NCI-H524 (cell line): ENCODE measurements at places on chromosomes 1 and 21.
A peak's percentile ranks its signal among the peaks of the same experiment; 100 is the strongest.

GRCh38 chr1:175287849-175288248 lies 95.3 kb upstream of the KIAA0040 start:
- peak; percentile 51 for DNase-seq

GRCh38 chr1:8443558-8444194 lies 125.8 kb downstream of the SLC45A1 start:
- peak; percentile 4 for DNase-seq

GRCh38 chr1:21882721-21883415 lies 54.2 kb downstream of the HSPG2 start:
- no peak for DNase-seq

GRCh38 chr1:45348966-45349677 lies 8.9 kb upstream of the MUTYH start:
- DNase-seq = no peak

DNA sequence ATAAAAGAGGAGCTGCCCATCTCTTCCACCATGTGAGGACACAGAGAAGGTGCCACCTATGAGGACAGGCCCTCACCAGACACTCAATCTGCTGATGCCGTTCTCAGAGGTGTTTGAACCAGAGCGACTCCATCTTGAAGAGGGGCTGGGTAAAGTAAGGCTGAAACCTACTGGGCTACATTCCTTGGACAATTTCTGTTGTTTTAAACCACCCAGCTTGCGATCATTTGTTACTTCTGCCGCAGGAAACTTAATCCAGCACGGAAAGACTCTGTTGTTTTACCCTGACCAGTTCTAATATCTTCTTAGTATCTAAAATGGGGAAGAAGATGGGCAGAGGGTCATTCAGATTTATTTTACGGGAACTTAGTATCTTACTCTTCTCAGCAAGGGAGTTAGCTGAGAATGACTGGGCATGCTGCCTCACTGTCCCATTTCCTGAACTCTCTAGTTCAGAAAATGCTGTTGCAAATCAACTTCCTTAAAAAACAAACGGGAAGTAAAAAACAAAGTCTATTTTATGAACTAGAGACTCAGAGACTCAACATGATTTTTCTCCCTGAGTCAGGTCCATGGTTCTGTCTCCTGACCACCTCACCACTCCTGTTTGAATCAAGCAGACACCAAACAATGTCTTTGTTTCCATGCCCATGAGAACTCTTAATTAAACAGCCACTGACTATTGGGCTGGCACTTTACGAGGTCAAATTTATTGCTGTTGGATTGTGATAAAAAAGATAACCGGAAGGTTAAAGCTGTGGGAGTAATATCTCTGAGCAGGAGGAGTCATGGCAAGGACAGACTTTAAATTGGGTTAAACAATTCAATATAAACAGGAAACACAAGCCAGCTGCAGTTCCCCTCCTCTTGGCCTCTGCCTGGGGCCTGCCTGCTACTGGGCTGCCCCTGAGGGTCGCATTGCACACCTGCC lies 23.8 kb upstream of the IFNAR1 start:
- no peak for DNase-seq

GRCh38 chr1:241513378-241513777 lies 6.2 kb downstream of the FH start:
- DNase-seq = peak; percentile 59

DNA sequence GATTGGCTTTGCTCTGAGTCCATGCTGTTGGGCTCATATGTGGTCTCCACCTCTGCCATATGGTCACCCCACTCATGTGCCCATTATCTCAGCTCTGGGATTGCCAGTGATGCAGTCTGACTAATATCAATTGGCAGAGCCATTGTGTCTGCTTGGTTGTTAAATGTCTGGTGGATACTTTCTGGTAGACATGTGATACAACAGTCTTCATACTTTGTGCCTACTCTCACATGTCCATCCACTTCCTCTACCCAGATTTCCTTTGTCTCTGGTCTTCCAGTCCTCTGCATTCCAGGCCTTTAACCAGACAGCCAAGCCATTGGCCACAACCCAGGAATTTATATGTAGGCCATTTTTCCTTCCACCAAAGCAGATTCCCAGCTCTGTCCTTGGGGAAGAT lies 30.8 kb upstream of the DIPK1A start:
- DNase-seq = peak; percentile 59

GRCh38 chr1:244336232-244336899 lies 115.3 kb downstream of the ADSS2 start:
- no peak for DNase-seq

DNA sequence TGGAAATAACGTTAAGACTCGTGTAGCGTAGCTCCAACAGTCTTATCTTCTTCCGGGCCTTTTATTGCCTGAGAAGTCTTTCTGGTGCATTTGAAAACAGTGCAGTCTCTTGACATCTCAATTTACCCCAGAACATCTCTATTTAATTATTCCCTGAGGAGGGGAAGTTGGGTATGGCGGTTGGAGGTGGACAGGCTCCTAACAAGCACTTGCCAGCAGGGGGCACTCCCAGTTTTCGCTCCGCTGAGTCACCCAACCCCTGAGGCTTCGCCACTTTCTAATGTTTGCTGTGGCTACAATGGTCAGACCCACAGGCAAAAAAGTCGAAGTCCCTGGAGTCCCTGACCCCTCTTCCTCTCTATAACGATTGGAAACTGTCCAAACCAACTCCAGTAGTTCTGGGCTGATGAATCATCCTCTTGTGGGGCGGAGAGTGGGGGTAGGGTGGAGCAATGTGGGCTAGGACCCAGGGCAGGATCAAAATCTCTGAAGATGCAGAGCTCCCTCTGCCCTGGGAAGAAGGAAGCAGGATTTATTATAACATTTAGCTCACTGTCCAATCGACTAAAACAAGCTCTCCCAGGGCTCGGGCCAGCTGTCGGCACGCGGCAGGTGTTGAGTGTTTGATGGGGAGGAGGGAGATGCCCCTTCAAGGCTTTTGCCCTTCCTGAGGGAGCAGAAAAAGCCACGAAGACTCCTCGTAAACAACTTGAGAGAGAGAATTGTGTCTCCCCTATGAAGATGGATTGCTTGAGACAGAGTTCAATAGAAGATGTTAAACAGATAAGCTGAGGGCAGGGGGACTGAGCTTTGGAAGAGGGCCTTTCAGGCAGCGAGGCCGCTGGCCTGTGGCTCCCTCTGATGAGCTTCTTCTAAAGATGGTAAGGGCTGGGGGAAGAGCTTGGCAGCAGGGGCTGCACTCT lies 85.7 kb downstream of the BRINP2 start:
- DNase-seq = peak; percentile 54

- DNase-seq = no peak
Measured at GRCh38 chr1:23114424-23115079, 54.1 kb downstream of the LUZP1 start.

DNA sequence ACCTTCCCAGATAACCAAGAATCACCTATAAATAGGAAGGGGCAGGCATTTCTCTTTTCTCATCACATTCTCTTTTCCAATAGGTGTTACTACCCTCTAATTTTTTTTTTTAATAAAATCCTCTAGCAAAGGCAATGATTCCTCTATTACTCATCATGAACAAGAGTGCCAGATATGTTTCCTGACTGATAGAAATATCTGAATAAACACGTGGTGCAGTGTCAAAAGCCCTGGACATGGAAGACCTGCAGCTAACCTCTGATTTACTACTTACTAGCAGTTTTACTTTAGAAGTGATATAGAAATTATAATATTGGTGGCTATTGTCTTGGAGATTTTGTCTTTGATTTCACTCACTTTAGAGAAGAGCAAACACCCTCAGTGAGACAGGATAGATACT lies 194.6 kb upstream of the SAMSN1 start:
- no peak for DNase-seq

DNA sequence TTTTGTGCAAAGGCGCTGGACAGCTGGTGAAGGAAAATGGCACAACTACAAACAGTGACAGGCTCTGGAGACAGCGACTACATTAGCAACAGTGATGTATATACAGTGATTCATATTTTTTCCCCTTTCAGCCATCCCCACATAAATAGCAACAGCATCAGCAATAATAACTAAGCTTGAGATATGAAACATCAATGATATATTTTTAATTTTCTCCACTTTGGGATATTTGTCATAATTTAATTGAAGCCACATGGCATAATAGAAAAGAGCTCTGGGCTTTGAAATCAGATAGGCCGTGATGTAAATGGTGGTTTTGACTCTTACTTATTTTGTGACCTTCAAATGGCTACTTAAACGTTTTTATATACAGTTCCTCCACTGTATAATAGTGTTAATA lies 764.3 kb upstream of the PRMT6 start:
- no peak for DNase-seq

DNA sequence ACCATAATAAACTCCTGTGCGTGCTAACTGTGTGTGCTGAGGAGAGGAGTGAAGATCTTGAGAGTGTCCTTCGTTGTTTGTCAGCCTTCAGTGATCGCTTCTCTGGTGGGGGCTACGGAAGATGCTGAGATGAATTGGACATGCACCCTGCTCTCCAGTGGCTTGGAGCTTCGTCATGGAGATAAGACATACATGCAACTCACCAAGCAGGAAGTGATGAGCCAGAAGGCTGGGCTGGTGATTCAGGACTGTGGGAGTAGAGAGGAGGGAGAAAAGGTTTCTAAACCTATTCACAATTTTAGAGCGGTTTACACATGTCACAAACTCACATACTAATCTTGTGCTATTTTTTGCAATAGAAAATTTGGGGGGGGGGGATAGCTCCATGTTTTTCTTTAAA lies 128.9 kb upstream of the ADAR start:
- DNase-seq = no peak

DNA sequence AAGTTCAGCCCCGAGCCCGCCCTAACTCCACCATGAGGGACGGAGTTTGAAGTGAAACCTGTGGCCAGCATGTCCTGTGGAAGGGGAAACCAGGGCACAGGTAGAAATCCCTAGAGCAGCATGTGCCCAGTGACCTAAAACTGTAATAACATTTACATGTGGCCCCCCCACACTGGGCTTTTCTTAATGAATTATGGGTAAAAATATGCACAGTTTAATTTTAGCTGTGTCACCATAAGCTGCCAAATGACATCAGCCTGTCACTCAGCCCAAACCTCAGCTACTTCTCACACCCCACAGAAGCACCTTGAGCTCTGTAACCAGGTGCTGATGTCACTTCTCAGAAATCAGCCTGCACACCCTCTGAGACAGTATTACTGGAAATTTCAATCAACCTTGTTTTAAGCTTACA lies 50.0 kb upstream of the SLC19A1 start:
- DNase-seq = no peak

DNA sequence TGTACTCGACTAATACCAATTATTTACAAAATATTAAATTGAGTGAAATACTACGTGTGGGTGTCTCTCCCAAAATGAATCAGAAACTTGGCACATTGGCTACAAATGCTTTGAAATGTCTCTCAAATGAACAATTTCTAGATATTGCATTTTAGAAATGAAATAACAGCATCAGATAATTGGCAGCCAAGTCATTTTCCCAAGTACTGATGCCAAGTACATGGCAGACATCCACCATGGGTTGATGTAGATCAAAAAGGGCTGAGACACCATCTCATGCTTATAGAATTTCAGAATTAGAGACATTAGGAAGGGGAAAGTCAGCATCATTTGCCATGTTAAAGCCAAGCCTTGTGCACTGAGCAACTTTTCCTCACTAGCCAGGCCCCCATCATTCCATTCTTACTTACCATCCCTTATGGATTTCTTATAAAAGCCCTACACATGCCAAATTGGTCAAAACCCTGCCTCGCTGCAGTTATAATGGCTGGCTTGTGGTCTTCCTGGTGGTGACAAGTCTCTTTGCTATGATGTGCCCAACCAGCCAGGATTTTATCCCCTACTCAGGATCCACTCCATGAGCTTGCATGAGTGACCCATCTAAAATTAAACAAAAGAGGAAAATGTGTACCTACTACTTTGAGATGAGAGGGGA lies 73.1 kb downstream of the GREM2 start:
- DNase-seq = no peak

- peak; percentile 6 for DNase-seq
Measured at GRCh38 chr1:70204600-70204999, 779 bp downstream of the LRRC40 start.

DNA sequence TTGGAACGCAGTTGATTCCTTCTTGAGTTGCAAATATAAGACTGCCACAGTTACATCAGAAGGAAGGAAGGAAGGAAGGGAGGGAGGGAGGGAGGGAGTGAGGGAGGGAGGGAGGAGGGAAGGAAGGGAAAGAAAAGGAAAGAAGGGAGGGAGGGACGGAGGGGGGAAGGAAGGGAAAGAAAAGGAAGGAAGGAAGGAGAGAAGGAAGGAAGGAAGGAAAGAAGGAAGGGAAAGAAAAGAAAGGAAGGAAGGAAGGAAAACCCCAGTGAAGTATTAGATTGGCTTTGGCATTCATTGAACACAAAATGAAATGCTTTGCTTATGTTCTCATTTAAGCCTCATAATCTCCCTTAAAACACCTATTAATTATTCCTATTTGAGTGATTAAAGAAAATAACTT lies 6.4 kb upstream of the WDR47 start:
- no peak for DNase-seq

GRCh38 chr1:3415260-3416090 lies 39.0 kb upstream of the ARHGEF16 start:
- DNase-seq = no peak

- DNase-seq = no peak
Measured at GRCh38 chr1:121414905-121415304, 230.1 kb downstream of the SRGAP2C start.

DNA sequence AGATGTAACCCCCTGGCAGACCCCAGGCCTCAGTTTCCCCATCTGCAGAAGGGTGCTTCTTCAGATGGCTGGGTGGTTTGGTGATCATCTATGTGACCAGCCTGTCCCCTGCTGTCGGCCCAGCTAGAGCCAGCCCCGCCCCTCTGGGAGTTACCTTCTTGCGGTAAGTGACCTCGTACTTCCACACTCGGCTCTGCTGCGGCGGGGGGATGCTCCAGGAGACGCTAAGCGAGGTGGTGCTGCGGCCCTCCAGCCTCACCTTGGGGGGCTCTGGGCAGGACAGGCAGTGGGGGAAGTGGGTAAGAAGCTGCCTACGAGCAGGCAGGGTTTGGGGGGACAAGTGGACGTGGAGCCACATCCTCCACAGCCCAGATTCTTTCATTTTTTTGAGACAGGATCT lies 20.4 kb downstream of the EPHA2 start:
- no peak for DNase-seq

- DNase-seq = no peak
Measured at GRCh38 chr1:224430511-224431113, 4.0 kb downstream of the WDR26 start.

- peak; percentile 2 for DNase-seq
Measured at GRCh38 chr1:195761104-195761503, 847.1 kb downstream of the KCNT2 start.

- DNase-seq = peak; percentile 88
Measured at GRCh38 chr1:34406833-34407539, 230.3 kb downstream of the C1orf94 start.
